Activated T-cell treated with anti-CD3 and anti-CD28 coated beads for 24 hours (primary cell): ENCODE measurements at places on chromosomes 12 and 14.

DNA sequence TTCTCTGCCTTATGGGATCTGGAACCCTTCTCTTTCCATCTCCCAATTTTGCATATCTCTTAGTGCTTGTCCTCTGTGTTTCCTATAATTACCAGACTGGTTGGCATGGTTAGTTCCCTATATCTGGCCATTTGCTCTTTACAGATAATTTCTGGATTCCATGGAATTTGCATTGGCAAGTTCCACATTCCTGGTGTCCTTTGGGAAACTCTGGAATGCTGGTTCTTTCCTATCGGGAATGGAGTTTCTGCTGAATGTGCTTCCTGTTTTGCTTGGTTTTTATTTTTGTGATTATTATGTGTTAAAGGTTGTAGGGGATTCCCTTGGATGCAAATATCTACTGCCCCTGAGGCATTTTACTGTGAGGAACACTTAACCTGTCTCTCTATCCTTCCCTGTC lies 193.0 kb upstream of the BTG1 start:
- no peak for DNase-seq

DNA sequence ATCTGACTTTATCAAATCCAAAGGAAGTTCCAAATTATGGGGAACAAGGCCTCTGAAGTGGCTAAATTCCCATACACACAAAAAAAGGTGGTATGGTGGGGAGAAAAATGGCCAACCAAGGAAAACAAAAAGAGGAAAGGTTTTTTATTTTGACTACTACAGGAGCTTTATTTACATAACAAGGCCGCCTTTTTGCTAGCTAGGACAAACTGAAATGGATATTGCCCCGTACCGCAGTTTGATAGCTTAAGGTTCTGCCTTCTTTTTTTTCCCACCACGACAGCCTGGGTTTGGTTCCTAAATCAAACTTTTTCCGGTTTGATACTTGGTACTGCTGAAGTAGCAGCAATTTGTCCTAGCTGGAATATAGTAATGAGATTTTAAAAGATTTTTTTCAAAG lies 66.8 kb downstream of the COX16 start:
- DNase-seq, result no peak

DNA sequence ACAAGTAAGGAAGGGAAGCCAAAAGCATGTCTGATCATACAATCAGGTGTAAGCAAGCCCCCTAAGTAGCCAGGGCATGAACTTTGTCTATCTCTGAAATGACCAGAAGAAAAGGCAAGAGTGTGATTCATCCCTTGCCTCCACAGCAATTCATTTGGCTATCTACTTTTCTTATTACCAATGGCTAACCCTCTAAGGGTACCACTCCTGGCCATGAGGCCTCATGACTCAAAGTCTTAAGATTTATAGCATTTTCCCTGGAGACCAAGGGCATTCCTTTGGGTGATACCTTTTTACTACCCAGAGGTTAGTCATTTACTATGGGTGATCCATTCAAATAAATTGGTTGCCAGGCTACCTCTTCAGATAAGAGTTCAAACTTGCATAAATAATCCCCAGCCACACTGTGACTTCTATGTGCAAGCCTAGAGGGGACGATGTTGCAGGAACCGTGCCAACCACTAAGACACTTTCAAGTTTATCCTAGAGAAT lies 1.5 kb upstream of the LGALS3 start:
- DNase-seq, result no peak

DNA sequence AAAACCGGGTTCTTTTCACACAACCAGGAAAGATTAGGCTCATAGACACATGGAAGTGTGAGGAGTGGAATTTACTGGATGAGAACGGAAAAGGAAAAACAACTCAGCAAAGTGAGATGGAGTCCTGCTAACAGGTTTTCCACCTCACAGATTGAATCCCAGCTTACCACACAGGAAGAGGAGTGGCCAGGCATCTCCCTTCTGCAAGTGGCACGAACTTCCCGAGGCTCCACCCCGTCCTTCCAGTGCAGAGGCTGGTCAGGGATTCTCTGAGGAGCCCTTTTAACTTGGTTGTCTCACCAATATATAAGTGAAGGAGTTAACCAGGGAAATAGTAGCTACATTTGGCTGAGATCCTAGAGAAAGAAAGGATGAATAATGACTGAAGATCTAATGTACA lies 102.8 kb downstream of the SCAF11 start:
- DNase-seq, result no peak

DNA sequence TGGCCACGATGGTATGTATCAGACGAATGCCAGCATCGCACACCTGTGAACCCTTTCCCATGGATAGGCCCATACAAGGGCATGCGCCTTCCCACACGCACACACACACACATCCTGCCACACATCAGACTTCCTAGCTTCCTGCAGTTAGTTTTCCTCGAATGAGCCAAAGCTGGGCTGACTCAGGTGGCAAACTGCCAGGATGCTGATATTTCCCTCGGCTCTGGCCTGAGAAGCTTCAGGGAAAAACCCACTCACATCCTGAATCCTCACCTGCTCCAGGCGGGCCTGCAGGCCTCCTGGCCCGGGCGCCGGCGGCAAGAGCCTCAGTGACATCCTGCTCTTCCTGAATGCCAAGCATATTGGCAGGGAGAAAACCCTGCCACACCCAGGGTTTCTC lies 22.4 kb downstream of the CALM1 start:
- DNase-seq, result no peak

DNA sequence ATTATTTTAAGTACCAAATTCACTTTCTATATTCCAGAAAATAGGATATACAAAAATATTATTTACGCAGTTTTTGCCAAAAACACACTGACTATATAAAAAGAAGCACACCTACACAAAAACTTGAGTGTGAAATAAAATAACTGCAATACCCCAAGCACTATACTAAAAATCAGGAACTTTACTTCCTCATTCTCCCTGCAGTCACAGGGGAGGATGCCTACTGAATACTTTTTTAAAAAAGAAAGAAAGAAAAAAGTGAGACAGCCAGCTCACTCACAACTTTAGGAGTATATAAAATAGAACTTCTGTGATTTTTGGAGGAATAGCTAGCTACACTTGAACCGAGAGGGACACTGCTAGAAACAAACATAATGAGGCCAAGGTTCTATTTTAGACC lies 12.2 kb downstream of the RPS6KA5 start:
- DNase-seq, result no peak

DNA sequence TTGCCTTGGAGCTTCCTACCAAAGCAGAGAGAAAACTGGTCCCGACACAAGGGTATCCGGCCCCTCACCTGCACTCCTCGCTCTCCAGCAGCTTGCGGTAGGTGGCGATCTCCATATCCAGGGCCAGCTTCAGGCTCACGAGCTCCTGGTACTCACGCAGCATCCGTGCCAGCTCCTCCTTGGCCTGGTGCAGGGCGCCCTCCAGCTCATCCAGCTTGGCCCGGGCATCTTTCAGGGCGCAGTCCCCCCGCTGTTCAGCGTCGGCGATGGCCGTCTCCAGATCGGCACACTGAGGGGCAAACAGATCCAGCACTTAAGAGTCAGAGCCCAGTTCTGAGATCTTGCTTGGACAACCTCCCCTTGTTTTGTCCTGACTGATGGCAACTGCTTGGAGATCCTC lies 13.7 kb downstream of the KRT72 start:
- DNase-seq, result no peak

DNA sequence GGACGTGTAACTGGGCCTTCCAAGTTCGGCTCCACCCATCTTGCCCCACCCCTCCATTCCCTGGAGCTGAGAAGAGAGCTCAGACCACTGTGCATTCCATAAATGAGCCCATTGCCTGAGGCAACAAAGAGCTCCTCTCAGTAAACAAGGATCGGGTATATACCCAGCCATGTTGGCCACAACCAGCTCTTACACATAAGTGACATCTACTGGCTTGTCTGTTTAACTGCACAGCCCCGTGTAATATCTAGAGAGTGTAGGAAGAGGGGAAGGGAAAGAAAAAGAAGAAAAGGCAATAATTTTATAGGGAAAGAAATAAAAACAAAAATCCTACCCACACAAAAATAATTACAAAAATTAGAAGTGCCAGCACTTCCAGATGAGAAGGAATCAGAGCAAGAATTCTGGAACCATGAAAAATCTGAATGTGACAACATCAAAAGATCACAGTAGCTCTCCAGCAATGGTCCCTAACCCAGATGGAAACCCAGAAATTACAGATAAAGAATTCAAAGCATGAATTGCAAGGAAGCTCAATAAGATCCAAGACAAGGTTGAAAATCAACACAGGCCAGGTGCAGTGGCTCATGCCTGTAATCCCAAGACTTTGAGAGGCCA lies 308.1 kb downstream of the RPAP3 start:
- peak; percentile 42 for DNase-seq

GRCh38 chr12:117002051-117002817 lies 91.5 kb downstream of the FBXW8 start:
- DNase-seq, result no peak

DNA sequence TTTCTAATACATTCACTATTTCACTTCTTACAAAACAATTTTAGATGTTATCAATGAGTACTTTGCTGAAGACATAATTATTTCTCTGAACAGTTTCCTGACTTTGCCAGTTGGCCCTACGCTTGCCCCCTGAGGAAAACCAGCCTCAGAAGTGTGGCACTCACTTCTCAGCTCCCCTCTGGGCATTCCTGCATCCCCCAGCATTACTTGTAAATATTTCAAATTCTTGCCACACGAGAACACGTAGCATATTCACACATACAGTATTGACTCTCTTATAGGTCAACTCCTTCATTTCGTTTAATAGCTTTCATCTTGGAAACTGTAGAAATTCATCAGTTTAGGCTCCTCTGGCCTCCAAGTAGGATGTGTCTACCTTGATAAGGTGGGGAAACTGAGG lies 65.2 kb downstream of the OTX2 start:
- no peak for DNase-seq

- DNase-seq, result no peak
Observed at GRCh38 chr14:77988970-77989369, 181.2 kb upstream of the NRXN3 start.

- no peak for DNase-seq
Observed at GRCh38 chr12:32120419-32120818, 13.8 kb downstream of the BICD1 start.

DNA sequence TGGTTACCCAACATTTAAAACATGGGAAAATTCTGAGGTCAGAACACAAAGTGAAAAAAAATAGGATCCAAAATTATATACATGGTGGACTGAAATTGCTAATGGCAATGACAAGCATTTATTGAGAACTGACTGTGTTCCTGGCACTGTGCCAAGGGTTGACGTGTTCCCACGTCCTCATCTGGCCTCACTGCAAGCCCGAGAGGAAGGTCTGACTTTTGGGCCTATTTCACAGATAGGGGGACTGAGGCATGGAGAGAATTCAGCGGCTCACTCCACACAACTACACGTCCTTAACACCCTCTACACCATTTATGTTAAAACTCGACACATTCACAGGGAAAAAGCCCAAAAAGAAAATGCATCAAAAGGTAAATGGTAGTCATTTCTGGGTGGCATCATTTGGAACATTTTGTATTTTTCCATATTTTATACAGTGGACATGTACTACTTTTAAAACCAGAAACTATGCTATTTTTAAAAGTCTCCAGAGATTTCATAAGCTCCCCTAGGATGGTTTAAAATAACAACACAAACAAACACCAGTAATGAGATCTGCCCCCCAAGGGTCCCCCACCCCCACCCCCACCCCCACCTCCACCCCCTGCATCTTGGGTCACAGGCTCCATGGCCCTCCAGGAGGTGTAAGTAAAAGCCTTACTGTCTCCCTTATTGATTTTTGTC lies 27.7 kb downstream of the CLMN start:
- DNase-seq, result no peak

DNA sequence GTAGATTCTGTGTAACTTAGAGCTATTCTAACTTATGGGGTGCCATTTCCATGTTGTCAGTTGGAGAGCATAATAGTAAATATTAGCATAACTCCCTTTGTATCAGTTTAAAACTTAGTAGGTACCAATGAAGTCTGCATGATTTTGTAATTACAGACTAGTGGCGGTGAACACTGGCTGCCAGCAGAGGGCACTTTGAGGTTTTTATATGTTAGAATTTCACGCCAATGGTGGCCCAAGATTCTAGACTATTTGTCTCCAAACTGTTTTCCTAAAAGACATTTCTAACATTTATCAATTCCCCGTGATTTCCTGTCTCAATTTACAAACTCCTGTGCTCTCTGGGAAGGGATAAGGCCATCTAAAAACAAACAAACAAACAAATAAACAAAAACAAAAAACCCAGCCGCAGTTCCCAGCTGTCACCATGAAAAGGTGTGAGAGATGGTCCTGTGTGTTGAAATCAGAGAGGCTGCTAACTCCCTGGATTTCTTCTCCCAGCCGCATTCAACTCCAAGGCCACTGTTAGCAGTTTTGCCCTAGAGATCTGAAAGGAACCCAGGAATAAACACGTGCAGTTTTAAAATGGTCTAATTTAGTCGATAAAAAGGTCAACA lies 57.6 kb downstream of the BRMS1L start:
- peak; percentile 1 for DNase-seq

DNA sequence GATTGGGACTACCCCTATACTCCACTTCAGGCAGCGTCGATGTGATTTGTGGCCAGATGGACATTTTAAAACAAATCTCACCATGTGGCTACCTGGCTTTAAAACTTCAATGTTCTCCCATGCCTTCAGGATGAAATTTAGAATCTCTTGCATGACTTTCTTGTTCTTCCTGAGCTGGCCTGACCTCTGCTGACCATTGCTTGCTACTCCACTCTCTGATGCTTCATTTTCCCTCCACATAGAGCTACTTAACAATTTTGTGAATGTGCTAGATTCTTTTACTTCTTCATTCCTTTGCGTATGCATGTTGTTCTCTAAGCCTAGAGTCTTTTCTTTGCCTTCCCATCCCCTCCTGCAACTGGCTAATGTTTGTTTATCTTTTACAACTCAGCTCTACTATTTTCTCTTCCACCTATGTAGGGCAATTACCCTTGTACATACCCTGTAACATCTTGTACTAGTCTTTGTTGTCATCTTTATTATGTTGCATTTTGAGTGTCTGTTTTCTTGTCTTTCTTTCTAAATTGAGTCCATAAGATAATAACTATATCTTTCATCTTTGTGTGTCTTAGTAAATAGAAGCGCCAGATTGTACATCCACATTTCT lies 41.2 kb downstream of the YLPM1 start:
- DNase-seq, result no peak

DNA sequence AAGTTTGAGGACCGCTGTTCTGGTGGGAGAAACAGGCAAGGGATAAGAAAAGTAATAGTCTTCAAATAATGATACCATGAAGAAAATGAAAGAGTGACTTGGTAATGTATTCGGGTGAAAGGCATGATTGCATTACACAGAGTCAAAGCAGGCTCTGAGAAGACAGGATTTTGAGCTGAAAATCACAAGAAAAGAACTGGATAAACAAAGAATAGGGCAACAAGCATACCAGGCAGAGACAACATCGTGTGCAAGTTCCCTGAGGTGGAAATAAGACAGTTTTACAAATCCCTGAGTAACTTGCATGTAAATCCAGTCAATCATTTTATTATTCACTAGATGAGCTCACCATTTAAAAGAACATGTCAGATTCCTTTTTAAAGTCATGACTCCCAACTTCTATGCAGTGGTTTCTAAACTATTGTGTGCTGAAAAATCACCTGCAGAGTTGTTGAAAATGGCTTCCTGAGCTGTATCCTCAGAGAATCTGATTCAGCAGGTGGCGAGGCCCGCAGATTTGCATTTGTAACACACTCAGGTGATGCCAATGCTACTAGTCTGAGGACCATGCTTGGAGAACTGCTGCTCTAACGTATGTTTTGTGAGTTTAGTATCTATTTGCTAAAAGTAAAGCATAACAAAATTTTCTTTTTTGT lies 133.0 kb upstream of the ABCD2 start:
- no peak for DNase-seq

GRCh38 chr12:72141381-72141780 lies 130.8 kb upstream of the TRHDE start:
- DNase-seq, result no peak

- DNase-seq, result no peak
Observed at GRCh38 chr14:105198588-105198987, 17.5 kb upstream of the NUDT14 start.

- no peak for DNase-seq
Observed at GRCh38 chr14:96245710-96246538, 10.1 kb upstream of the BDKRB1 start.
